ENCODE measurements at places on chromosomes 5 and 9. TPM values are rescaled to one million over a fixed set of nuclear protein-coding genes. Genes with fewer than 3 reads are reported as not detected.
A peak's percentile ranks its signal among the peaks of the same experiment; 100 is the strongest.

Gene ITGA2
- 0.16 TPM for total RNA-seq

DNA sequence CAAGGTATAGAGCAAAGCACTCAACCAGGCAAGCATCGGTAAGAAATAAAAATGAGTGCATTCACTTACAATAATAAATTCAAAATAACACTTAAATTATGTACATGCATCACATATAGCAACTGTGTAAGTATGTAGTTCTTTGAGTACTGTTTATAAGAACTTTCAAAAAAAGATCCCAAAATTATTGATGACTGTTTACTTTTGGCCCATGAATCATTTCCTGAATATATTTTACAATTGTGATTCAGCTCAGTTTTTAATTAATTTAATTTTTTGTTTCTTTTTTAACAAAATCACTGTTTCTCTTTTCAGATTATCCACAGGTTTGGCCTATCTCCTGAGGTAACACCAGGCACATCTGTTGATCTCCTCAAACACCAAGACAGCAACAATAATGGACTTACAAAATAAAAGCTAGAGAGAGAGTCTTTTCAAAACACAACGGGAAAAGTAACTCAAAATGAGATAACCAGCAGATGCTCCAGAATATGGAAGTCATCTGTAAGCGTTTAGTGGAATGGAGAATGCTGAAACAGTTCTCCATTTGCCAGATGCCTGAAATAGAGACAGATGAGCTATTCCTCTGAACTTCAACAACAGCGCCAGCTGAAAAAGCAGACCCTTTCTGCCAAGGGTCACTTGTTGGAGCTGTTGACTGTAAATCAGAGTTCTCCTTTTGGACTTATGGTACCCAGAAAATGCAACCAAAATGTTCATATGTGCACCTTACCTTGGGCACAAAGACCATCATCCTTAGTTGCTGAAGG is 348.6 kb upstream of the RGMB start:
- H3K27ac ChIP-seq: no peak overlapping the region
- H3K27me3 ChIP-seq: no peaks in the 10 kb centered on the region
- H3K4me1 ChIP-seq: peaks cover 3% of the 10 kb centered on the region

GRCh38 chr9:72119853-72120252 is 29.4 kb upstream of the GDA start:
- no peaks in the 10 kb centered on the region for H3K4me1 ChIP-seq
- H3K27ac ChIP-seq: no peak overlapping the region
- H3K4me3 ChIP-seq: no peak overlapping the region
- H3K27me3 ChIP-seq: no peaks in the 10 kb centered on the region

DNA sequence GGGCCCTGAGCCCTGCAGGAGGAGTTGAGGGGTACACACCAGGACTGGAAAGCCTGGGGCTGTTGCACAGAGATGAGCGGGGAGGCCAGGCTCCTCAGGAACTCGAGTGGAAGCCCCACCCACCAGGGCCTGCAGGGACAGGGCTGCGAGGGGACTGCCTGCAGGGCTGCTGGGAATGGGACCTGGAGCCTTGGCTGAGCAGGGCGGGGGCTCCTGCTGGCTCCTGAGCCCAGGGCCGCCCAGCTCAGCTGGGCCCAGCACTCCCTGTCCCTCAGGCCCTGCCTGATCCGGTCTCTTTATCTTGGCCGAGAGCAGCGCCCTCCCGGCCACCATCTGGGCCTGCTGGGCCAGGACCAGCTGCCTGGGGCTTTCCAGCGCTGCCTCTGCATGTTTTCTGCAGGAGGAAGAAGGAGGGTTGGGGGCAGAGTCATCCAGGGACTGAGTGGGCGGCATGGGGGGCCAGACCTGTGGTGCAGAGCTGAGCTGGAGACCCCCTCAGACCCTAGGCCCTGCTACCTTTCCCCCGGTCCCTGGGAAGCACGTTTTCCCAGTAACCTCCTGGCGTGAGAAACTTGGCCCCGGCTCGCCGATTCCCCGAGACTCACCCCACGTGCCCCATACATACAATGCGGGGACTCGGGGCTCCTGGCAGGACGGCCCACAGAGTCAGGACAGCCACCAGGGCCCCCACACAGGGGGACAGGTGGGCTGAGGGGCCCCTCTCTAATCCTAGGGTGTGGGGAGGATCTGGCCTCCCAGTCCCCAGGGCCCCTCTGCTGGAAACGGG is 9.4 kb downstream of the LCN12 start:
- H3K4me3 ChIP-seq: no peak overlapping the region
- DNase-seq: no peak
- peaks cover 12% of the 10 kb centered on the region for H3K4me1 ChIP-seq
- no peaks in the 10 kb centered on the region for H3K27me3 ChIP-seq
- H3K27ac ChIP-seq: no peak overlapping the region
- no peaks in the 10 kb centered on the region for H3K36me3 ChIP-seq

GRCh38 chr9:87167161-87167560 is 219.9 kb upstream of the GAS1 start:
- no peaks in the 10 kb centered on the region for H3K27me3 ChIP-seq
- no peaks in the 10 kb centered on the region for H3K36me3 ChIP-seq
- DNase-seq: no peak
- no peaks in the 10 kb centered on the region for H3K4me1 ChIP-seq
- no peak overlapping the region for H3K4me3 ChIP-seq

- H3K27ac ChIP-seq: peak overlapping the region; percentile 81
- no peaks in the 10 kb centered on the region for H3K27me3 ChIP-seq
- peaks cover 19% of the 10 kb centered on the region for H3K4me1 ChIP-seq
- peak overlapping the region; percentile 84 for H3K4me3 ChIP-seq
- H3K36me3 ChIP-seq: no peaks in the 10 kb centered on the region
- DNase-seq: peak; percentile 74
Measured at GRCh38 chr9:5438301-5439162, 807 bp upstream of the PLGRKT start.

DNA sequence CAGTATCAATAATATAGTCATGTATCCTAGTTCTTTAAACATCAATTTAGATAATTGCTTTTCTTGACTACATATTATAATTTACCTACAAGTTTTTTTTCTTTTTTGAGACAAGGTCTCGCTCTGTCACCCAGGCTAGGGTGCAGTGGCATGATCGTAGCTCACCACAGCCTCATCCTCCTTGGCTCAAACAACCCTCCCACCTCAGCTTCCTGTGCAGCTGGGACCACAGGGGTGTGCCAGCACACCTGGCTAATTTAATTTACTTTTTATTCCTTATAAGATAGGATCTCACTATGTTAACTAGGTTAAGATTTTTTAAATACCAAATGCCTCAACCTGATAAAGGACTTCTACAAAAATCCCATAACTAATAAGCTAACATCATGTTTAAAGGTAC is 21.1 kb downstream of the UIMC1 start:
- no peak overlapping the region for H3K4me3 ChIP-seq
- H3K27me3 ChIP-seq: no peaks in the 10 kb centered on the region
- peaks cover 12% of the 10 kb centered on the region for H3K4me1 ChIP-seq
- peak; percentile 49 for DNase-seq
- peaks cover 6% of the 10 kb centered on the region for H3K36me3 ChIP-seq

DNA sequence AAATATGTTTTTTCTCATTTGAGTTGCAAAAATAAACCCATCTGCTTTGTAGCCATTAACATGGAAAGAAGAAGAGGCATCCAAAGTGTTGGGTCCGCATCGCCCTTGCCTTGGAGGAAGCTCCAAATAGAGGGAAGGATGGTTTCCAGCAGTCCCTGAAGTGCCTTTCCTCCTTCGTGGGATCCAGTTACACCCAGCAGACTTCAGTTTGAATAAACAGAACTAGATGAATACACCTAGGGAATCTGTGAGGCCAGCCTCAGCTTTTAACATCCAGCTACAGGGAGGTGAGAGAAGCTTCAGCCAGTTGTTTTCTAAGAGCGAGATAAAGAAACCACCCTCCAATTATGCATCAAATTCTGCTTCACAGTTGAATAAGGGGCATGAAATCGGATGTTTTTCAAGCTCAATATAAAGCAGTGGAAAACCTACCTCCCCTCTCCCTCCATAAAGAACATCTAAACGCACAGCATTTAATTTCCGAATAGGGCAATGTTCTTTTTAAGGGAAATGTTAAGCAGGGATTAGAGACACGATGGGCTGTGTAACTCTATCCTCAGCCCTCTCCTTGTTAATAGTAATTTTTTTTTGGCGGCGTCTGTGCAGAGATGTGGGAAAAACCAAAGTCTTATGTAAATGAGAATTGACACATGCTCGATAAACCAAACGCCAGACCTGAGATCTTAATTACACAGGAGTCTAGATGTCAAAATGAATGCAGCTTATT is 264.7 kb downstream of the SLIT3 start:
- H3K27me3 ChIP-seq: no peaks in the 10 kb centered on the region
- DNase-seq: no peak
- H3K4me1 ChIP-seq: no peaks in the 10 kb centered on the region

- H3K27ac ChIP-seq: no peak overlapping the region
- H3K4me1 ChIP-seq: peaks cover 37% of the 10 kb centered on the region
- no peaks in the 10 kb centered on the region for H3K36me3 ChIP-seq
- no peak overlapping the region for H3K4me3 ChIP-seq
- no peak for DNase-seq
Measured at GRCh38 chr9:36396985-36397384, 3.1 kb downstream of the RNF38 start.

DNA sequence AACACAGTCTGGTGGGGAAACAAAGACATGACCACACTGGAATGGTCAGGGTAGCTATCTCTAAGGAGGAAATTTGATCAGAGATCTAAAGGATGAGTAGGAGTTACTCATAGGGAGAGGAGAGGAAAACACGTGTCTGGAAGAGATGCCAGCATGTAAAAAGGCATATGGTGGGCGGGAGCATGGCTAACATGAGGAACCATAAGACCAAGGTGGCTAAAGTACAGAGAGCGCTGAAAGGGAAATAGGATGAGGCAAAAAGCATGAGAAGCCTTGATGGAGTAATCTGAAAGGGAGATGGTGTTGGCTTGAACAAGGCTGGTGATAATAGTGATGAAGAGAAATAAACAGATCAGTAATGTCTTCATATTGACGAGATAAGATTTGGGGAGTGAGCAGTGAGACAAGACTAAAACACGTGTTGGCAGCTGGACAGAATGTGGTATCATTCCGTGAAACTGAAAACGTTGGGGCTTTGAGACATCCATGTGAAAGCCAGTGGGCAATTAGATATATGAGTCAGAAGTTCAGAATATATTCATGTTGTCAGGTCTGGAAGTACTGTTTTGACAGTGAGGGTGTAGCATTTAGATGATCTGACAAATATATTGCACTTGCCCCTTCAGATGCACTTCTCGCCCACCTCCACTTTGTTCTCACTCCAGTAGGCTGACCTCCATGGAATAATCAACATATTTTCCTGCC is 209.1 kb upstream of the KCNN2 start:
- H3K36me3 ChIP-seq: no peaks in the 10 kb centered on the region
- DNase-seq: no peak
- no peaks in the 10 kb centered on the region for H3K4me1 ChIP-seq
- no peaks in the 10 kb centered on the region for H3K27me3 ChIP-seq

DNA sequence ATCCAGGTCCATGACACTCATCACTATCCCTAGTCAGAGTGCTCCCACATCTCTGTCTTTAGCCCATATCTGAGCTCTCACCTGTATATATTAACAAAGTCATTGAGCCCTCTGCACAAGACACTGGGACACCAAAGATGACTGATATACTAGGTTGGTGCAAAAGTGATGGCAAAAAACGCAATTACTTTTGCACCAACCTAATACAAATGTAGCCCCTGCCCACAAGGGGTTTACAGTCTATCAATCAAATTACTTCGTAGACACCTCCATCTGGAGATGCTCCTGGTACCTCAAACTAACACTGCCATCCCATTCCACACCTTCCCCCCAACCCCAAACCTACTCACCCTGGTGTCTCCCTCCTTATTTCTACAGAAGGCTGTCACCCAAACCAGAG is 194.1 kb downstream of the MCTP1 start:
- no peak overlapping the region for H3K27ac ChIP-seq
- no peaks in the 10 kb centered on the region for H3K4me1 ChIP-seq
- no peak for DNase-seq
- no peaks in the 10 kb centered on the region for H3K27me3 ChIP-seq
- no peak overlapping the region for H3K4me3 ChIP-seq
- H3K36me3 ChIP-seq: no peaks in the 10 kb centered on the region

DNA sequence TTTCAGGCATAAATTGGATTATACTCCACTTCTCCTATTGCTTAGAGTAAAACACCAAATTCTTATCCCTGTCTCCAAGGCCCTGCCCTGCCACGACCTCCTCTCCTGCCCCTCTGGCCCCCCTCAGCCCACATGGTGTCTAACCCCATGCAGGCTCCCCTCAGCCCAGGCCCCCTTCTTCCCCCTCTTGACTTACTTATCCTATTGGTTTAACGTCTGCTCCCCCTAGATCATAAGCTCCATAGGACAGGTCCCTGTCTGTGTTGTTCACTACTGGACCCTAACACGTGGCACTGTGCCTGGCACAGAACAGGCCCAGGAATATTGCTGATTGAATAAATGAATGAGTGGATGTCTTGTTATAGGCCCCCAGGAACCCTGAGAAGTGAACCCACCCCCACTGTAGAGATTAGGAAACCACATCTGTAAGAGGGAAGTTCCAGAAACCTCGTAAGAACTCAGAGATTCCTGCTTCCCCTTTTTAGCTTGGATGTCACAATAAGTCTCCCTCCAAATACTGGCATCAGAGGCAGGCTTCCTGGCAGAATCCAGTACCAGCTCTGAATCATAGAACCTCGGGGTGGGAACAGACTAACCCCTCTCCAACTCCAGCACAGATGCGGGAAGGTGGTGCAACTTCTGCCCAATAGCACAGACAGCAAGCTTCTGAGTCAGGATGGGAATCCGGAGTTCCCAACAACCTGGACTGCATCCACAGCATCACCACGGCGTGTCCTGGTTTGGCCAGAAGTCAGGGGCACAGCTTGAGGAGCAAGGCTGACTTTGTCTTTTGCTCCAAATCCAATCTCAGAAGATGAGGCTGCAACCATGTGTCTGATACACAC is 31.5 kb downstream of the HRH2 start:
- H3K4me1 ChIP-seq: no peaks in the 10 kb centered on the region
- DNase-seq: no peak
- peaks cover 12% of the 10 kb centered on the region for H3K36me3 ChIP-seq
- H3K27me3 ChIP-seq: no peaks in the 10 kb centered on the region
- H3K4me3 ChIP-seq: no peak overlapping the region
- no peak overlapping the region for H3K27ac ChIP-seq

DNA sequence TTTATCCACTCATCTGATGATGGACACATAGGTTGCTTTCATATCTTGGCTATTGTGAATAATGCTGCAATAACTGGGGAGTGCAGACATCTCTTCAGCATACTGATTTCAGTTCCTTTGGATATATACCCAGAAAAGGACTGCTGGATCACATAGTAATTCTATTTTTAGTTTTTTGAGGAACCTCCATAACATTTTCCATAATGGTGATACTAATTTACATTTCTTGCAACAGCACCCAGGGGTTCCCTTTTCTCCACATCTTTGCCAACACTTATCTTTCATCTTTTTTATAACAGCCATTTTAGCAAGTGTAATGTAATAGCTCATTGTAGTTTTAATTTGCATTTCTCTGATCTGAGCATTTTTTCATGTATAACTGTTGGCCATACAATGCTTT is 34.1 kb upstream of the NR4A3 start:
- H3K4me3 ChIP-seq: no peak overlapping the region
- no peak for DNase-seq
- no peaks in the 10 kb centered on the region for H3K36me3 ChIP-seq
- no peaks in the 10 kb centered on the region for H3K27me3 ChIP-seq
- H3K4me1 ChIP-seq: no peaks in the 10 kb centered on the region

All from naive thymus-derived CD4-positive, alpha-beta T cell (primary cell).